ENCODE measurements at places on chromosomes 1 and 21.

- no peak for DNase-seq
Measured at GRCh38 chr1:230277201-230278025, 148.7 kb downstream of the PGBD5 start.

GRCh38 chr21:34679051-34679450 is 10.3 kb downstream of the CLIC6 start:
- no peak for DNase-seq

GRCh38 chr1:178417858-178418257 is 78.9 kb downstream of the CLEC20A start:
- peak; percentile 79 for DNase-seq

DNA sequence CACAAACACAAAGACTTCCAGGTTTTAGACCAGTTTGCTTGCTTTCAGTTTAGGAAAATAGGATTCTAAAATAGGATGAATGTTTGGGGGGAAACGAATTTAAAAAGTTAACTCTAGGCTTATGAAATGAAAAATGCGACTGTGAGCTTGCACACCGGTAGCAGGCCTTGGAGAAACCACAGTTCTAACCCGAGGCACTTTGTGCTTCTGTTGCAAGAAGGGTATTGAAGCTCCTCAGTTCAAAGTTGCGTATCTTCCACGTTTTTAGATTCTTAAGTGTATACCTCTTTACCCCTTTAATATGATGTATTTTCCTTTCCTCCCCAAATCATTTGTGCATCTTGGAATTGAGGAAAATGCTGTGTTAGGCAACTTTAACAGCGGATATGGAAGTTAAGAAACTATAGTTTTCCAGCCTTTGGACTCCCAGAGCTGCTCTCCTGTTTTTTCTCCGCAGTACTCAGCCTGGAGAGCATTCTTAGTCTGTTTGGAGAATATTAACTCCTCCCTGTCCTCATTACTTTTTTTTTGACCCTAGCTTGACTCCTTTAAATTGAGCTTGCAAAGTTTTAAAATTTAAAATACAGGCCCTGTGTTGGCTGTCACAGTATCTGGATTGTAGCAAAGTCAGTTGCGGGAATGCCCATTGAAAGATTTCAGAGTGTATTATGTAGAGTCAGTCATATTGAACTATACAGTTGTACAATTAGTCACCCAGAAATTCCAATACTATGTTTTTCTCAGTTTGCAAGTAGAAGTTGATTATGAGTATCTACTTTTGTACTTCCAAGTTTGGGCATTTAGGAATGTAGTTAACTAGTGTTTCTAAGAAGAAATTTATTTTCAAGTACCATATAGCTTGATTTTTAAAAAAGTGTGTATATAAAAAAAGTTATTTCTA is 2.6 kb downstream of the MRPS6 start:
- DNase-seq, result no peak

- DNase-seq, result no peak
Measured at GRCh38 chr1:59685666-59686065, 129.1 kb upstream of the HOOK1 start.

- no peak for DNase-seq
Measured at GRCh38 chr21:42460391-42461184, 35.4 kb downstream of the RSPH1 start.

GRCh38 chr1:25553749-25554429 is 10.5 kb downstream of the LDLRAP1 start:
- DNase-seq, result no peak

- DNase-seq, result no peak
Measured at GRCh38 chr21:32144851-32145250, 134.0 kb downstream of the MIS18A start.

DNA sequence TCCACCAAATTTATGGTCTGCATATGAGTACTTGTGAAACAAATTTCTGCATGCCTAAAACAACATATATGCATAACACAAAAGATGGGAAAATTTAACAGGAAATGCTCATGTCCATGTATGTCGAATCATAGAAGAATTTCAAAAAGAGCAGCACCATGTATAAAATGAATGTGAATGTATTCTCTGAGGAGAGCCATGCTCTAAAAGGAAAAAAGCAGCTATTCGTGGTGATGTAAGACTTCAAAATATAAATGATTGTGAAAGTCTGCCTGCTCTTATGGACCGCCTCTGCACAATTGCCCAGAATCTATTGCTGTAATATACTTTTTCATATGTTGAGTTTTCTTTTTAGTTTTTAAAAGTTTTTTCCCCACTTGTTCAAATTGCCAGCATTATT is 66.8 kb downstream of the EPB41 start:
- DNase-seq, result no peak

GRCh38 chr1:230188826-230189225 is 121.8 kb downstream of the GALNT2 start:
- DNase-seq, result no peak

GRCh38 chr1:42953182-42954180 is 5.2 kb downstream of the SLC2A1 start:
- no peak for DNase-seq

GRCh38 chr1:119275145-119276134 is 93.1 kb upstream of the HAO2 start:
- peak; percentile 57 for DNase-seq

- DNase-seq, result no peak
Measured at GRCh38 chr1:31712630-31713029, 8.8 kb upstream of the COL16A1 start.

- DNase-seq, result no peak
Measured at GRCh38 chr21:39681257-39681656, 63.7 kb upstream of the IGSF5 start.

DNA sequence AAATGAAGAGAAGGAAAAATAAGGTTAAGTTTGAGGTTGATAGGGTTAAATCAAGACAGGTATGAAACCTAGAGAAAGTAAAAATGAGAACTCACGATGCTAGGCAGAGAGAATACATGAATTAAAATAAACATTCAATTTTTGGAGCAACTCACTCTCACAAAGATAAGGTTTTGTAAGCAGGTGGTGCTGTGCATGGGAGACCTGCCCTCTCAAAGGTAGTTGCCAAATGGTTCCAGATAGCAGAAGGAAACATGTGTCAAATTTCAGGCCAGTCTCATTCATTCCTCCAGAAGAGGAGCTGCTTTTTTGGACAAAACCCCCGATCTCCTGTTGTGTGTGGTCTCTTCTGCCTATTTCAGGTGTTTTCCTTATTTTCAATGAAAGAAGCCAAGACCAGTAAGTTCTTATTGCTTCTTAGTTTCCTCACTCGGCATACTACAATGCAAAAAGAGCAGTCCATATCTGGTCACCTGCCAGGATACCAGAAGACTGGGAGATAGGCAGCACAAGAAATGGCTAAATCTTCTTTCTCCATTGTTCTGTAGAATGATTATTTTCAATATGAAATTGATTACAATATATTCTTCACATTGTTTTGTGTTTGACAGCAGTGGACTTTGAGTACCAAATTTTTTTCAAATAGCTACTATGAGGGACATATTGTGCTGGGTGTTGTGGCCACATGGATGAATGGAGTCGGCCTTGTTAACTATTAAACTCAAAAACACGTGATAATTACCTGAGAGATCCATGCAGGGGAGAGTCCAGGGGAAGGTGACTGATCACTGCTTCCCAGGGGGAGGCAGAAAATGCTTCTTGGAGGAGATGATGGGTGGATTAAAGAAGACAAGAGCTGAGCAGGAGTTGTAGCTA is 3.6 kb downstream of the CR1L start:
- no peak for DNase-seq

DNA sequence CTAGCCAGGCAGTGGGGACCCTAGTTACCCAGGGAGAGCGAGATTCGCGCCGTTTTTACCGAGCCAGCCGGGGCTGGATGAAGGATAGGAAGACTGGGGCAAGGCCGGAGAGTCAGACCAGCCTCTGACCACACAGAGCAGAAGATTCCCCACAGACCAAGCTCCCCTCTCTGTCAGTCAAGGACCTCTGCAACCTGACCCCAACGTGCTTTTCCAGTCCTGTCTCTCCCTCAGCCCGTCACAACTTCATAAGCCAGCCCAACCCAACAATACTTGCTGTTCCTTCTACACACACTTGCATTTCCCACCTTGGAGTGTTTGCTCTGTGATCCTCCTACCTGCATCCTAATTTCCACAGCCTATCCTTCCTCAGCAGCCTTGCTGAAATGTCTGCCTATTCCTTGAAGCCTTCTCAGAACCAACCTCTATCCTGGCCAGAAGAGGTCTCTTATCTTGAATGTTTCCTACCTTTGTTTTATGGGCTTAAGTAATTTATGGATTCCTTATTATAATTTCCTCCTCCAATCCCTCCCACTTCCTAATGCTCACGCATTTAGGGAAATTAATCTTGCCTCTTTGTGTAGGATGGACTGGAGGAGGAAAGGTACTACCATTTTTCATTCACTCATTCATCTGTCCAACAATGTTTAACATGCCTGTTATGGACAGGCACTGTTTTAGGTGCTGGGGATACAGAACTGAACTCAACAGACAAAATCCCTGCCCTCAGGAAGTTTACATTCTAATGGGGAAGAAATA is at the start of gene GSTM3:
TSS of gene GSTM3 (minus strand) at position 424 of the 759 bp plus-strand sequence. CDS start 751 bp downstream, outside the sequence.
- no peak for DNase-seq

GRCh38 chr1:15106608-15107007 is 46.9 kb upstream of the TMEM51 start:
- no peak for DNase-seq

DNA sequence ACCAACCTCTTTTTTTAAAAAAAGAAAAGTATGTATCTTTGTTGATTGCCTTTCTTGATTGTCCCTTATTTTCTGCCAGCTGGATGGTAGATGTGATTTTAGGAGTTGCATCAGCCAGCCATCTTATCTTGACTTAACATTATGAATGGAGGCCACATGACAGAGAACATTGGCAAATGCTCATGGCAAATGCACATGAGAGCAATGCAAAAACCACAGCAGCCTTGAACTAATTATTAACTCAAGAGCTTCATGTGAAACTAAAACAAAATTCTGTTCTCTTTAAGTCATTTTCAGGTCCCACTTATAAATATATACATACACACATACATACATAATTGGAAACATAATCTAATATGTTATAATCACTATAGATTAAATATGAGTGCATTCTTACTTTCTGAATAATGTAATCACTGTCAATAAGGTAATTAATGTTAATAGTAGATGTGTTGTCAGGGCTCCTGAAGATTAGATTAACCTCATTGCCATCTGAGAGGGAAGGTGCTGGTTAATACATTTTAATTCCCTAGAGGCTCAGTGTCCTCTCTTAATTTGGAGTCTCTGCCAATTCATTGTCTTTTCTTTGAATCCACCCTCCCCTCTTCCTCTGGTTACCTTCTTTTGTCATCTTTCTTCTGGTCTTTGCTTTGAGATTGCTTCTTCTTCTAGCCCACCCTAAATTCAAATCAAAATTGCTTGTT is 962.2 kb downstream of the ADGRL2 start:
- no peak for DNase-seq

DNA sequence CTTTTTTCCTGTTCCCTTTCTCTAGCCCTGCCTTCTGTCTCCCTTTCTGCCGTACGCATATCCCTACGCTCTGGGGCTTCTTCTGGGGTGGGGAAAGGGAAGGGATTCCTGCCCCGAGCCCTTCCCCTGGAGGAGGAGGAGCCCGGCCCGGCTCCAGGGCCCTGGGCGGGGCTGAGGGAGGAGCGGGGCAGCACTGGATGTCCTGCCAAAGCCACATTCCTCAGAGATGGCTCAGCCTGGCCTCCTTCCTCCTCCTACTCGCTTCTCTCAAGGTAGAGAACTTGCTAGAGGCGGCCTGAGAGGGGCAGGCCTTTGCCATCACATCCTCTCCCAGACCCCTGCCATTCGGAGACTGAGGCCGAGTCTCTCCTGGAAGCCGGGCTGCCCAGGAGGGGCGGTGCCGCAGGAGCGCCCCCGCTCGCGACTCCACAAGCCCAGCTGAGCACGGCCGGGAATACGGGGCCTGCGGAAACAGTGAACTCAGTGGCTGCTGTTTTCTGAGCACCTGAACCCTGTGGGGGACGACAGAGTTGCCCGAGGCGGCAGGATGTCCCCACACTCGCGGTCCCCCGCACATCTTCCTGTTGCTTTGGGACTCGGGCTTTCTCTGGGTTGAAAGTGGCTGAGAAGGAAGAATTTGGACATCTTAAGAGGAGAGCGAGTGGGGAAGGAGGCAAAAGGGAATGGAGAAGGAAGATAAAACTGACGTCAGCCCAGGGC is 12.2 kb downstream of the ADAMTSL4 start:
- DNase-seq, result no peak

GRCh38 chr1:22930240-22930912 is 42.3 kb downstream of the LACTBL1 start:
- DNase-seq, result no peak

- DNase-seq, result no peak
Measured at GRCh38 chr1:39907528-39908453, 6.1 kb upstream of the MYCL start.

DNA sequence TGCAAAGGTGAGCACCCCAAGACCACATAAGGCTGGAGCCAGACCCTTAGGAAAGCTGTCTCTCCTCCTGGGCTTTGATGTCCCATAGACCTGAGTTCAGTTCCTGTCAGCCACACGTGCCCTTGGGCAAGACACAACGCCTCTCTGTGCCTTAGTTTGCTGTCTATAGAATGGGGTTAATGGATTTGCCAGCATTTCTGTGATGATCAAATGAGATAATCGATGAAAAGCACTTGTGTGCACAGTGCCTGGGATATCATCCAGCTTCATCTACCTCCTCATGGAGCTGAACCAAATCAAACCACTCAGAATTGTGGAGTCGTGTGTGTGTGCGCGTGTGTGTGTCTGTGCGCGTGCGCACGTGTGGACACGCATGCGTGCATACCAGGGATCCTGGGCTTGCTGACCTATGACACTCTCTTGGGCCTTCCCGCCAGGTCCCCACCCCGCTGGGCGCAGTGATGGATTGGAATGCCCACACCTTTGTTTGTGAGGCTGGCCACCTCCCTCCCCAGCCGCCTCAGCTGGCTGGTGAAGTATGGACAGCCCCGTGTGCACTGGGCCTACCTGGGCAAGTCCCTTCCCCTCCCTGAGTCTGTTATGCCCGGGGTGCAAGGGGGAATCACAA is 5.2 kb downstream of the TTC22 start:
- DNase-seq, result no peak

GRCh38 chr1:112723511-112723839 is 8.3 kb upstream of the PPM1J start:
- DNase-seq, result no peak
